Suprapubic skin (tissue), 4 donors: ENCODE measurements at places on chromosomes 12 and 14.

- DNase-seq = no peak
Measured at GRCh38 chr14:81677736-81678135, 144.1 kb upstream of the SEL1L start.

DNA sequence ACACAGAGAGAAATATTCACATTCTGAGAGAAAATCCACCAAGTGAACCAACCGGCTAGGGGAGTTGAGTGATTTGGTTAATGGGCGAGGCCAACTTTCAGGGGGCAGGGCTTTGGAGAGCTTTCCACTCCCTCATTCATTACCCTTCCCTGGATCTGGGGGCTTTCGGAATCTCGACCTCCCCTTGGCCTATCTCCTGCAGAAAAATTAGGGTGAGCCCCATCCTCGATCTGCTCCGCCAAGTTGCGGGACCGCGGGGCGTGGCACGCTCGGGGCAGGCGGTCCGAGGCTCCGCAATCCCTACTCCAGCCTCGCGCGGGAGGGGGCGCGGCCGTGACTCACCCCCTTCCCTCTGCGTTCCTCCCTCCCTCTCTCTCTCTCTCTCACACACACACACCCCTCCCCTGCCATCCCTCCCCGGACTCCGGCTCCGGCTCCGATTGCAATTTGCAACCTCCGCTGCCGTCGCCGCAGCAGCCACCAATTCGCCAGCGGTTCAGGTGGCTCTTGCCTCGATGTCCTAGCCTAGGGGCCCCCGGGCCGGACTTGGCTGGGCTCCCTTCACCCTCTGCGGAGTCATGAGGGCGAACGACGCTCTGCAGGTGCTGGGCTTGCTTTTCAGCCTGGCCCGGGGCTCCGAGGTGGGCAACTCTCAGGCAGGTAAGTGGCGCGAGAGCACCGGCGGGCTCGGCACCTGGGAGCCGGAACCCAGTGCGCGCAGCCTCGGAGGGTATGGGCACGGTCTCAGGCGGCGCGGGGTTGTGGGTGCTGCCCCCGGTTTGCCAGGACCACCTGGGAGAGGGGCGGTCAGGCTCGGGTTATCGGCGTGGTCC is at the start of gene ERBB3:
ERBB3 (plus strand) TSS at position 443 of the 833 bp plus-strand sequence; CDS start at position 579, 136 bp downstream.
- DNase-seq = peak; percentile 87

GRCh38 chr14:52103416-52103815 is 34.6 kb upstream of the NID2 start:
- DNase-seq = no peak

DNA sequence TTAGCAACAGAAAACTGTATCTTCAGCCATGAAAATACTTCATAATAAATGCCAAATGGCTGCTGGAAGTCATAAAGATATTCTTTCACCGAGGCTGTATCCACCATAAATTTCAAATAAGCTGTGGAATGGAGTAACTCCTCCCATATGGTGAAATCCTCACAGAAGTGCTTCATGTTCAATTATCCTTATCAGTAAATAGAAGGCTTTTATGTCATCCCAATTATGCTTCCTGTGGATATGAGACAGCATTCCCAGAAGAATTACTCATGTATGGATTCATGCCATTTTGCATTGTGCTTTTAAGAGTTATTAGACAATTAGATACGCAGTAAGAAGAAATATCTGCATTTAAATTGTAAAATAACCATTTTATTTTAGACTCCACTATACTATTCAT is 99.0 kb downstream of the RTN1 start:
- DNase-seq = no peak

DNA sequence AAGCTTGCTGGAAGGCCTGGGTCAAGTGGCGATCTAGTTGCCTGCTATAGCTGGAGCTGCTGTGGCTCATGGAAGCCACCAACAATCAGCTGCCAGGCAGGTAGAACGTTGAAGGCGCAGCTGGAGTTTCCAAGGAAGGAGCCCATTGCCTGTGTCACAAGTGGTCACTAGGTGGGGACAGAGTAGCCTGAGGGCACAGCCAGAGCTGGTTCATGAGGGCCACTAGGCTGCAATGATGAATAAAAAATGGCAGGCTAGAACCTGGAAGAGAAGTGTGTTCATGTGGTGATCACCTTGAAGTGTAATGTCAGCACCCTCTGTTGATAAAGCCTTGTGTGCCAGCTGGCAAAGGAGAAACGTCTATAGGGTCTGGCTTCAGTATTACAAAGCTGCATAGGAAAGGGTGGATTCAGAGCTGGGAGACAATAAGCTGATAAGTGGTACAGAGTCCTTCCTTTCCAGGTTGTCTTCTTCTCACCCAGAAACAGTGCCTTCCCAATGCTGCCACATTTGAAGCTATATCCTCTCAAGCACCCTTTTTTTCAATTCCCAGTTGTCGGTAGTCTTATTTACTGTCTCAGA is 165.8 kb downstream of the EMP1 start:
- no peak for DNase-seq

DNA sequence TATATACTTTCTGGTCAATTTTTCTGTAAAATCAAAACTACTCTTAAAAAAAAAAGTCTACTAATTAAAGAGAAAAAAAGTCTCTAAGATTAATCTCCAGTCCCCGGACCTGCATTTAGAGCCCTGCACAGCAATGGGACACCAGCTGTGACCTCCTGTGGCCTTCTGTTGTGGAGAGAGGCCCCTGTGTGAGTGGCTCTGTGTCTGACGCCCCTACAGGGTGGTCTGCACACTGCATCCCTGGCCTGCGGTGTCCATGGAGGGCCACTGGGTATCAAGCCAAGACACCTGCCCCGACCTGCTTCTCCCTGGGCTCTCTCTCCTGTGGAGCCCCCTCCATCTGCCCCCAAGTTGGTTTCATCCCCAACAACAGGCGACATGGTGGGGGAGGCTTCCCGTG is 248.0 kb upstream of the DIO3 start:
- DNase-seq = no peak

DNA sequence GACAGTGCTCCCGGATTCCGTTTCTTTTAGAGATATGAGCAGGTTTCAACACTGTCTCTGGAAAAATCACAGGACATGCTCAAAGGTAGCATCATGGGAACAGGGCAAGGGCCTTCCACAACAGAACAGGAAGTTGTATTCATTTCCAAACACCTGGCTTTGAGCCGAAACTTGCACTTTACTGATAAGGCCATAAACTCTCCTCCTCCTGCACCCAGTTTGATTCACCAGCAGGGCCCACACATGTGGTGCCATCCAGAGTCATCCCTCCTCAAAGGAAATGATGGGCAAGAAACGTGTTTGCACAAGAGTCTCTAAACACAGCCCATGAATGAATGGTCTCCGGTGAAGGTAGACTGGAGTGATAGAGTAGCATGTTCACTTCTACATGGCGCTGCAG is 268.4 kb upstream of the FKBP4 start:
- no peak for DNase-seq

DNA sequence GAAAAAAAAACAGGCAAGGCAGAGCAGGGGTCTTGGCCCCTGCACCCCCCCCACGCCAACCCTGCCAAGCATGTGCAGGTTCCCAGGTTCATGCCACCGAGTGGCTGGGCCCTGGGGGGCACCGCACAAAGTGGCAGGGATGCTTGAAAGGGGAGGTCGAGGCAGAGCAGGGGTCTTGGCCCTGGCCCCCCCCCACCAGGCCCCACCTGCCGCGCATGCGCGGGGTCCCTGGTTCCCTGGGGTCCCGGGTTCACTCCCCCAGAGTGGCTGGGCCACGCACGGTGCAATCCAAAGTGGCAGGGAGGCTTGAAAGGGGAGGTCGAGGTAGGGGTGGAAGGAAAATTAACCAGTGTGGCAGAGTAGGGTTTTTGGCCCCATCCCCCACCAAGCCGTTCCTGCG is 312.2 kb downstream of the ALG10 start:
- no peak for DNase-seq

- no peak for DNase-seq
Measured at GRCh38 chr14:22601456-22601855, 3.4 kb downstream of the ABHD4 start.

GRCh38 chr12:10726945-10727344 is 3.8 kb upstream of the YBX3 start:
- no peak for DNase-seq

- no peak for DNase-seq
Measured at GRCh38 chr12:59087077-59087673, 166.9 kb upstream of the LRIG3 start.

- DNase-seq = no peak
Measured at GRCh38 chr12:3520168-3520567, 29.2 kb downstream of the PRMT8 start.

- no peak for DNase-seq
Measured at GRCh38 chr12:132659146-132659545, 28.0 kb downstream of the POLE start.

GRCh38 chr12:109182041-109182839 is 65.9 kb downstream of the ACACB start:
- no peak for DNase-seq

DNA sequence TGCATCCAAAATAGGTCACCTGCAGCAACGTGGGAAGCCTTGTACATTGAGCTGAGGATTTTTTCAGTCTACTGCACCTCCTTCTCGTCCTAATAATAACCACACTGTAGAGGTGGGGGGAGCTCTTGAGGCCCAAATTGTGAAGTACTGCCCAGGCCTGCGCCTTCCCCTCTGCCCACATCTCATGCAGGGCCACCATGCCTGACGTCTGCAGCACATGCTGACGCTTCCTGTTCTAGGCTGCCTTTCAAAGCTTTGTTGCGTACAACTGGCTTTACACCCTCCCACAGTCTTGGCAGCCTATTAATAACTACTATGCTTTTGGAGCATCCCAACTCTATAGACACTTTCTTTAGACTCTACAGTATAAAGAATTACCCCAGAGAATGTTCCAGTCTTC is 26.5 kb upstream of the TTC7B start:
- DNase-seq = no peak

DNA sequence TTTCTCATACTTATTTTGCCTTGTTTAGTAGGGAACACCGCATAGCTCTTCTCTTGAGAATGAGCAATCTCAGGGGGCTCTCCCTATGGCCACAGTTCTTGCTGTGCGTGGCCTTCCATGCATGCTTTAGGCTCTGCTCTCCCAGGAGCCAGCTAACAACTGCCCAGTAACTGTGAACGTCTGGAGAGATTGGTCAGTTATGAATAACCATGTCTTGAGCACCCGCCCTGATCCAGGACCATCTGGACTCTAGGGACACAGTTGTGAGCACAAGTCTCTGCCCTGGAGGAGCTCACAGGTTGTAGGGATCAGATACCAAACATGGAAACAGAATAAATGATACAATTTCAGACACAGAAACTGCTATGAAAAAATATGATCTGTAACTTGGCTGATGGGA is 12.1 kb downstream of the PSMC1 start:
- DNase-seq = no peak

DNA sequence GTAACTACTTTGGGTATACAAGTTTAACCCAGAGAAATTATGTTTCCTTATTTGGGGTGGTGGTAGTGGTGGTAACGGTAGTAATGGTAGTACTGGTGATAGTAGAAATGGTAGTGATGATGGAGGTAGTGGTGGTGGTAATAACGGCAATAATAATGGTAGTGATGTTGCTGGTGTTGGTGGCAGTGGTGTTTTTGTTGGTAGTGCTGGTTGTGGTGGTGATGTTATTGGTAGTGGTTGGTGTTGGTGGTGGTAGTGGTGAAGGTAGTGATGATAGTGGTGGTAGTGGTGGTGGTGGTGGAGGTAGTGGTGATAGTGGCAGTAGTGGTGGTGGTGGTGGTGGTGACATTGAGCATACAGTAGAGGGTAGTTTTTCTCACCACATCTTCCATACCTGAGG is 95.6 kb downstream of the TMEM30B start:
- DNase-seq = no peak

DNA sequence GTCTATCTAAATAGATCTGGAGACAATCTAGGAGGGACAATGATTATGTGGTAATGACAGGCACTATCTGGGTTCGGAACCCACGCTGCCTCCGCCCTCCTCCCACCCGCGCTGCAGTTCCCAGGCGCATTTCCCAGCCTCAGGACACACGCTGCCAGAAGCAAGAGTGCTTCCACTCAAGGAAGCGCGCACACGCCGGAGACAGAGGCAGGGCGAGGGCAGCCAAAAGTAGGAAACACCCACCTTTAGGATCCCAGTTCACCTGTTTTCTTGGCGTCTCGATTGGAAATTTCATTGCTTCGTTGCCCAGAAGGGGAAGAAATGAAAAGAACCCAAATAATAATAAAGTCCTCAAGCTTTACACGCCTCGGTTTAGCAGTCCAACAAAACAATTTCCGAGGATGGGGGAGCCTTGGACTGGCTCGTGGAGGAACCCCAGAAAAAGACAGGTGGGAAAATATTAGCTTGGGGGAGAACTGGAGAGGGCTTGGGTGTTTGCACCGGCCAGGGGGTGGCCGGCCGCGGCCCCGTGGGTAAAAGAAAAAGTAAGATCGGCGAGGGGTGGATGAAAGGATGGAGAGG is 474 bp downstream of the KCNK10 start:
- DNase-seq = no peak

GRCh38 chr12:133038118-133038709 is 905 bp downstream of the ZNF84 start:
- no peak for DNase-seq

DNA sequence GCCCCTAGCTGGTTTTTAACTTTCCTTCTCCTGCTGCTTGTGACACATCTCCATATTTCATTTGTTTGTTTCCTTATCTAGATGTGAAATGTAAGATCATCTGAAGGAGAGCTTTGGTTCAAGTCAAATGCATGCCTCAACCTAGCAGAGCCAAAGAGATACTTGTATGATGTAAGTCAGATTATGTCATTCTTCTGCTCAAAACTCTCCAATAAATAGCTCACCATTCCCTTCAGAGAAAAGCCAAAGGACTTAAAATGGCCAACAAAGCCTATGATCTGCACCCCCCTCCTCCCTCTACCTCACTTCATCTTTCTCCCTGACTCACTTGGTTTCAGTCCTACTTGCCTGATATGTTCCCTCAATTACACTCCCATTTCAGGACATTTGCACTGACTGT is 68.1 kb downstream of the COX16 start:
- DNase-seq = no peak

- DNase-seq = no peak
Measured at GRCh38 chr14:69443296-69443805, 41.2 kb upstream of the PLEKHD1 start.

GRCh38 chr12:127300075-127300474 is 966.9 kb upstream of the TMEM132C start:
- DNase-seq = no peak

GRCh38 chr14:89491711-89492381 is 74.8 kb upstream of the FOXN3 start:
- DNase-seq = no peak

GRCh38 chr14:54776361-54777001 is 126.1 kb downstream of the GCH1 start:
- DNase-seq = no peak
